Naive thymus-derived CD4-positive, alpha-beta T cell (primary cell): ENCODE measurements at places on chromosomes 7 and 10.

GRCh38 chr10:68261132-68261856 is 29.4 kb upstream of the ATOH7 start:
- no peak for DNase-seq

DNA sequence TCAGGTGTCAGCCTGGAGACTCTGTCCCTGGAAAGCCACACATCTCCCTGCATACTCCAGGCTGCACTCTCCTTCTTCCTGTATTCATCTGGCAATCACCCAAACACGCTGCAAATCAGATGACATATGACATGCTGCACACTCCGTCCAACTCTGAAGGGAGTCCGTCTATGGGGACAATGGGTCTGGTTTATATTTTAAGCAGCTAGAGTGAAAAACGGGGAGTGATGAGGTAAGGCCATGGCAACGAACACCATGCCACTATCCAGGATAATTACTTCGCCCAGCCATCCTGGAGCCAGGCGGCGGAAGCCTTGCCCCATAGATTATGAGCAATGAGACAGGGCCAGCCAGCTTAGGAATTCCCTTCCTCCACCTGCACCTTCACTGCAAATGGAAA is 140.1 kb downstream of the PLXNA4 start:
- no peak for DNase-seq

DNA sequence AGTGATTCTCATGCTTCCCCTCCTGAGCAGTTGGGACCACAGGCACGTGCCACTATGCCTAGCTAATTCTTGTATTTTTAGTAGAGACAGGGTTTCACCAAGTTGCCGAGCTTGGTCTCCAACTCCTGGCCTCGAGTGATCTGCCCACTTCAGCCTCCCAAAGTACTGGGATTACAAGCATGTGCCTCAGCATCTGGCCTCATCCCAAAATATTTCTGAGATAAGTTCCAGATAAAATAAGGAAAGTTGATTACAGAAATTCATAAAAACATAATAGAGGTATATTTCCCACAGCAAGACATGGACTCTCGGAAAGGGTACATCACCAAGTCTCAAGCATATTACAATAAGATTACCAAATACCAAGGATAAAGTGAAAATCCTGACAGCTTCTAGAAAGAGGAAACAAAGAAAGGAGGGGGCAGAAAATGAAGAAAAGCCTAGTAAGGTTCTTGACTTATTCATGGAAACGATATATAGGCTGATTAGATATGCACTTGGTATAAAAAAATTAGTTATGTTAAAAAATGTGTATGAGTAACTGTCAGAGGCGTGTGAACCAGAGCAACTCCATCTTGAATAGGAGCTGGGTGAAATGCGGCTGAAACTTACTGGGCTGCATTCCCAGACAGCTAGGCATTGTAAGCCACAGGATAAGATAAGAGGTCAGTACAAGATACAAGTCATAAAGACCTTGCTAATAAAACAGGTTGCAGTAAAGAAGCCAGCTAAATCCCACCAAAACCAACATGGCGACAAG is 35.0 kb downstream of the IQUB start:
- DNase-seq, result no peak

- DNase-seq, result no peak
These were observed 314.3 kb upstream of the PRKCQ start for GRCh38 chr10:6894405-6894804.

GRCh38 chr7:88485821-88486220 is 179.1 kb upstream of the STEAP4 start:
- DNase-seq, result no peak

- DNase-seq, result no peak
These were observed 61.9 kb downstream of the ATXN7L1 start for GRCh38 chr7:105814481-105814880.

GRCh38 chr7:77461246-77461645 is 45.1 kb upstream of the GSAP start:
- DNase-seq, result no peak

DNA sequence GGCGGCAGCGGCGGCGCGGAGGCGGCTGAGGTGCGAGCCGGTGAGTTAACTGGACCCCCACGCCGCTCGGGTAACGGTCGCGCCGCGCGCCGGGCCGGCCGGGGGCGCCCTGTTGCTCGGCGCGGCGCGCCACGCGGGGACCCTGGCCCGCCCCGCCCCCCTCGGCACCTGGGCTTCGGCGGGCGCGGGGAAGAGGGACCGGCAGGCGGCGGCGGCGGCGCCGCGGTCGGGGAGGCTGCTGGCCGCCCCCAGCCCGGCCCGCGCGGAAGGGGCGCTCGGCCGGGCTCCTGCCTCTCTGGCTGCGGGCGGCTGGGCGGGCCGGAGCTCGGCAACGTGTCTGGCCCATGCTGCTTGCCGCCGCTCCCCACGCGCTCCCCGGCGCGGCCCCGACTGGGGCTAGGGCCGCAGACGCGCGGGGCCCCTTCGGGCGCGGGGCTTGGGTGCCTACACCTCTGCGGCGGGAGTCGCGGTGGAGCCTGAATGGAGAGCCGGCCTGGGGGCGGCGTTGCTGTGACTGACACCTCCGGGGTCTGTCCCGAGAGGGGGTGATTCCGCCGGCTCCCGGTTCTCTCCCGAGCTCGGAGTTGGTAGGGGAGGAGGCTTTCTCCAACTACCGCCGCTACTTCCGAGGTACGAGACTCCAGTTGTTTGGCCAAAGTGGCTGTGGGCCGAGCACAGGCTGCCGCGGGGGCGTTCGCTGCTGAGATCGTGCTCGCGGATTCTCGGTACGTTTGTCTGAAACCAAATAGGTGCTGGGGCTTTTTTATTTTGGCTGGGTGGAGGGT is 494 bp downstream of the PALS2 start:
- peak; percentile 42 for DNase-seq

DNA sequence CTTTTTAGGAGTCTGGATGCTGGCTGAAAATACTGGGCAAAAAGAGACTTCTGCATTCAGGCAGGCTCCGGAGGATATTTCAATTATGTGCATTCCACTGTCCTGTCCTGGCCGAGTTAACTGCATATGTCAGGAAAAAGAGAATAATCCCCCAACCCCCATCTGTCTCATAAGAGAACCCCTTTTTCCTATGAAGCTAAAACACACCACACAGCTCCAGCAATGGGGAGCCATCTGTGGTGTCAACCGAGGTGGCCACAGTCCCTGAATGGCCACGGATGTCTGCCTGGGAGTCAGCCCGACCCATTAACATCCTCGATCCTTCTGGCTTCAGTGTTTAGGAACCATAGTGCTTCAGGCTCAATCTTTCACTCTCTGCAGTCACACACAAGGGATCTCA is 70.4 kb downstream of the RSU1 start:
- no peak for DNase-seq

GRCh38 chr10:117139581-117140524 is 1.8 kb upstream of the VAX1 start:
- no peak for DNase-seq

- DNase-seq, result no peak
These were observed 200.0 kb downstream of the HIBADH start for GRCh38 chr7:27462575-27463270.

GRCh38 chr10:11880151-11881029 is 57.2 kb downstream of the PROSER2 start:
- no peak for DNase-seq

DNA sequence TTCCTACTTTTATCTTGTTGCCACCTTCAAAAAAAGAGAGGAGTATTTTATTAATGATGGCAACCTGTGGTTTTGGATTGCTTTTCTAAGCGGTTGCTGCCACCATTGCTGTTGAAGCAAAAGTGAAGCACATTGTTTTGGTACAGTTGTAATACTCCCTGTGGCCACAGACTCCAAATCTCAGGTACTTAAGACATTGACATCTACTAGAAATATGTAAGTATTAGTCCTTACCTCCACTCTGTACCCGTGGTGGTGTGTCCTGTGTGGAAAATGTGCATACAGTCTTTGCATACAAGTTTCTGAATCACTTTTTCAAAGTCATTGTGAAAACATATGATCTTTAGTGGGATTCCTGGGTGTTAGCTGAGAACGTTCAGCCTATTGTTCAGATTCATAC is 85.7 kb downstream of the ANLN start:
- DNase-seq, result no peak

DNA sequence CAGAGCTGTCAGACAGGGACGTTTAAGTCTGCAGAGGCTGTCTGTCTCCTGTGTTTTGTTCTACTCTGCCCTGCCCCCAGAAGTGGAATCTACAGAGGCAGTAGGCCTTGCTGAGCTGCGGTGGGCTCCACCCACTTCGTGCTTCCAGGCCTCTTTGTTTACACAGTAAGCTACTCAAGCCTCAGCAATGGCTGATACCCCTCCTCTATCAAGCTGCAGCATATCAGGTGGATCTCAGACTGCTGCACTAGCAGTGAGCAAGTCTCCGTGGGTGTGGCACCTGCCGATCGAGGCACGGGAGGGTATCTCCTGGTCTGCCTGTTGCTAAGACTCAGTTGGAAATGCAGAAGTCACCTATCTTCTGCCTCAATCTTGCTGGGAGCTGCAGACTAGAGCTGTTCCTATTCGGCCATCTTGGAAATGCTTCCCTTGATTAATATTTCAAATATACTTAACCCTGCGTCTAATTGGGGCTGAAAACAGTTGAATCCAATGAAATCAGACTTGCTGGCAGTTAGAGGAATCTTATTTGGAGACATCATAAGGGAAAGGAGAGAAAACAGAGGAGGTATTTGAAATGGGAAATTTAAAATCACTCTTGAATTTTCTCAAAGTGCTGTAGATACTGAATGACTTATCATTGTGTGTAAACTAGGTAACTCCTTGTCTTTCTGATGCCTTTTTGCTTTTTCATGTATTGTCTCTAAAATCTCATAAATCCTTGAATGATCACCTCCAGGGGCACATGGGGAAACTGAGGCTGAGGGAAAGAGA is 13.8 kb upstream of the CYP3A5 start:
- peak; percentile 49 for DNase-seq

GRCh38 chr7:128097211-128097731 is 66.0 kb upstream of the LRRC4 start:
- DNase-seq, result no peak

- no peak for DNase-seq
These were observed 135.4 kb downstream of the MYOF start for GRCh38 chr10:93346694-93347093.

DNA sequence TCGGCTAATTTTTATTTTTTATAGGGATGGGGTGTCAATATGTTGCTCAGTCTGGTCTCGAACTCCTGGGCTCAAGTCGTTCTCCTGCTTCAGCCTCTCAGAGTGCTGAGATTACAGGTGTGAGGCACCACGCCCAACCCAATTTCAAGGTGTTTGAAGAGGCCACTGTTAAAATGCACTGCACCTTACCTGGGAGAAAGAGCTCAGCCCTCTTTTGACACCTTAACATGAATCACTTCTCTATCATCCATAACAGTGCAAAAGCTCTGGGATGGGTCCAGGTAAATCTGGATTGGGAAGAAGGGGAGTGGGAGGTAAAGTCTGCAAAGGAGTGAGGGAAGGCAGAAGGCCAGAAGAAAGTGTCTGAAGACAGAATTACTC is 557 bp upstream of the ZNF282 start:
- no peak for DNase-seq

- DNase-seq, result no peak
These were observed 641.9 kb upstream of the LRRTM3 start for GRCh38 chr10:66283874-66284464.

- DNase-seq, result no peak
These were observed 68.2 kb upstream of the INPP5A start for GRCh38 chr10:132469197-132469884.

GRCh38 chr10:114678820-114679219 is 20.7 kb upstream of the ABLIM1 start:
- no peak for DNase-seq

DNA sequence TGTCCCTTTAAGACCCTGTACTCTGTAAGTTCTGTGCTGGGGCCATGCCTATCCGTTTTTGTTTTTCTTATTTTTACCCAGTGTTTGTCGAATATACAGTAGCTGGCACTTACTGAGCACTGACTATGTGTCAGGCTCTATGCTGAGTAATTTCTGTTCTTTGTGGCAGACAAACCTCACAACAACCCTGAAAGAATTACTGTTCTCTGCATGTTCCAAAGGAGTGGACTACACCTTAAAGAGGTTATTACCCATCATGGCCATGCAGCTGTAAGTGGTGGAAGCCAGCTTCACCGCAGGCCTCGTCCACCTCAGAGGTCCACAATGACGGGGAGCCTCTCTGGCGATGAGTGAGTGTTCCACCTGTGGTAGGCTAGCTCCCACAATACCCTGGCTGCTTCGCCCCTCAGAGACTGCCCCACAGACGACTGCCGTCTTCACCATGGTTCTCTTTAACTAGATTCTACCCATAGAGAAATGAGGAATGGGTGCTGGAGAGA is 30.1 kb upstream of the RBM20 start:
- DNase-seq, result no peak

- no peak for DNase-seq
These were observed 36.9 kb downstream of the C1GALT1 start for GRCh38 chr7:7219216-7219615.
